ENCODE measurements at places on chromosomes 13 and 19.

GRCh38 chr13:97252735-97253134, 30.6 kb downstream of the MBNL2 start:
- no peak for DNase-seq

GRCh38 chr19:27964185-27964584, 1248.8 kb downstream of the UQCRFS1 start:
- DNase-seq, result no peak

GRCh38 chr13:78258304-78258703, 339.7 kb upstream of the EDNRB start:
- DNase-seq, result no peak

DNA sequence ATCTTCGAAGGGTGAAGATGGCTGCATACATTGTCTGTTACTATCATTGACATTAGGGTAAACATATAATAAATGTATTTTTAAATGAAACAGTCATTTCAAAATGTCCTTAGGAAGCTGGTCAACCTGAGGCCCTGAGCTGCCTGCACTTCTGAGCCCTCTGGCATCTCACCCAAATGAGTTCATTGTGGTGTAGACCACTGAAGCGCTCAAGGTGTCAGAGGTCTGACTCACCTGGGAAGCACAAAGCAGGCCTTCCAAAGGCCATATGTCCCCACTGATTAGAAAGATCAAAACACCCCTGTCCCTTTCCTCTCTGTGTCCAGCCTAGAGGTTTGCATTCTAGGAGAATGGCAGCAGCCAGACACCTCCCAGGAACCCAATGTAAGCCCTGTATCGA, 59.6 kb downstream of the COL4A2 start:
- no peak for DNase-seq

DNA sequence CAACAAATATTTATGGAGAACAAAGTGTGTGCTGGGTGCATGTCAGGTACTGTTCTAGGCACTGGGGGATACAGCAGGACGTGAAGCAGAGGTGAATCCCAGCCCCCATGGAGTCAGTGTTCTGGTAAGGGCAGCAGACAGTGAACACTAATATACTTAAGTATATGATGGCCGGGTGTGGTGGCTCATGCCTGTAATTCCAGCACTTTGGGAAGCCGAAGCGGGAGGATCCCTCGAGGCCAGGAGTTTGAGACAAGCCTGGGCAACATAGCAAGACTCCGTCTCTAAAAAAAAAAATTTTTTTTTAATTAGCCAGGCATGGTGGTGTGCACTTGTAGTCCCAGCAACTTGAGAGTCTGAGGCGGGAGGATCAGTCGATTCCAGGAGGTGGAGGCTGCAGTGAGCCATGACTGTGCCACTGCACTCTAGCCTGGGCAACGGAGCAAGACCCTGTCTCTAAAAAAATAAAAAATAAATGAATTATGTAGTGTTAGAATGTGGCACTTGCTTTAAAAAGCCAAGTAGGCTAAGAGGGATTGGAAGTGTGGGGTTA, 22.6 kb downstream of the CHST8 start:
- DNase-seq, result no peak

GRCh38 chr19:48480183-48480557, 11.0 kb downstream of the CYTH2 start:
- no peak for DNase-seq

DNA sequence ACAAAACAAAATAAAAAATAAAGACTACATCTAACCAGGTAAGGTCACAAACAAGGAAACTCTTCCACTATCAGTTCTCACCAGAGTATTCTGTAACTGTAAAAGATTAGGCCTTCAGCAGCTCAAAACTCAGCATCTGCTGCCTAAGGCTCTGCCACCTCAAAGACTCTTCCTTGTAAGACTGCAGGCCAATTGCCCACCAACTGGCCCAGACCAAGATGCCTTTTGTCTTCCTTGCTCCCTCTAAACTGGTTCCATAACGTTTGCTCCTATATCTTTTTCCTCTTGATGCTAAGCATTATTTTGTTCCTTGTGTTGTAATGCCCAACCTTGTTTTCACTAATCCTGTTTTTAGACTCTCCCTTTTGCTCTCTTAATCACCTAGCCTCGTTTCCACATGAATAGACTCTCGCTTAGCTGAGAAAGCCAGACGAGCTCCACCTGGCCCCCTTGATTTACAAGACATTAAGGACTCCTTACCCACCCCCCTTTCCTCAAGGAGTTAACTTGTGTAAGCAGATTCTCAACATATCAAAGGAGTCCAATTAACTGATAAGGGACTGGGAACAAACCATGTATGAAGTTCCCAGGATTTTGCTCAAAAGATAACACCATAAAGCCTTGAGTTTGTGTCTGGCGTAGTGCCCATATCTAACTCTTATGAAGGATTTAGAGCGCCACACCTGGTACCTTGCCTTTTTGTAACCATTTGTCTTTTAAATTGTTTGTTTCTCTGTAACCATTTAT, 1.5 kb downstream of the ZNF814 start:
- DNase-seq, result no peak
